GM12864 (cell line): ENCODE measurements at places on chromosomes 1 and 21.

DNA sequence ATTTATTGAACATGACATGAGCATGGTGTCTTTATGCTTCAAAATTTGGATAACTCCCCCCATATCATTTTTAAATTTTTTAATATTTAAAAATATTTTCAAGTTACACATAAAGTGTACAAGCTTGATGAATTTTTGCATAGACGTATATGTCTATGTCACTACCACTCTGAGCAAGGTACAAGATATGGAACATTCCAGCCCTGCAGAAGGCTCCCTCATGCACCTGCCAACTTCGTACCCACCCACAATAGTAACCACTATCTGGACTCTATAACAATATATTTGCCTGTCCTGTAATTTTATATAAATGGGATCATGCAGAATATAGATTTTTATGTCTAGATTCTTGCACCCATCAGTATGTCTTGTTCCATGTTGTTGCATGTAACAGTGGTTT lies 74.5 kb downstream of the CNST start:
- DNase-seq = no peak

DNA sequence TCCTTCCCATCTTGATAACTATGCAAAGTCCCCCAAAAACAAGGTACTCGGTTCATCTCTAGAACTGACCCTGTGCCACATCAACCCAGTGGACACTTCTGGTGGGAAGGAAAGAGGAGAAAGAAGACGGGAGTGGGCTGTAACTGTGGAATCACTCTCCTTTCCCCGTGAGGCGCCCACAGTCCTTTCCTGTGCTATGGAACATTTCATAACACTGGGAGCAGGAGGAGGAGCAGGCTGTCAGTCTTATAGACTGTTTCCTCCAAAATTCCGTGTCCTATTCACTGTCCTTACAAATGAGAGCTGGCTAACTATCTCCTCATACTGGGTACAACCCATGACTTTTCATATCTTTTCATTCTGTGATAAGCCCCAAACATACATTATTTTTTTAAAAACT lies 40.7 kb downstream of the PLEKHA6 start:
- DNase-seq = no peak

DNA sequence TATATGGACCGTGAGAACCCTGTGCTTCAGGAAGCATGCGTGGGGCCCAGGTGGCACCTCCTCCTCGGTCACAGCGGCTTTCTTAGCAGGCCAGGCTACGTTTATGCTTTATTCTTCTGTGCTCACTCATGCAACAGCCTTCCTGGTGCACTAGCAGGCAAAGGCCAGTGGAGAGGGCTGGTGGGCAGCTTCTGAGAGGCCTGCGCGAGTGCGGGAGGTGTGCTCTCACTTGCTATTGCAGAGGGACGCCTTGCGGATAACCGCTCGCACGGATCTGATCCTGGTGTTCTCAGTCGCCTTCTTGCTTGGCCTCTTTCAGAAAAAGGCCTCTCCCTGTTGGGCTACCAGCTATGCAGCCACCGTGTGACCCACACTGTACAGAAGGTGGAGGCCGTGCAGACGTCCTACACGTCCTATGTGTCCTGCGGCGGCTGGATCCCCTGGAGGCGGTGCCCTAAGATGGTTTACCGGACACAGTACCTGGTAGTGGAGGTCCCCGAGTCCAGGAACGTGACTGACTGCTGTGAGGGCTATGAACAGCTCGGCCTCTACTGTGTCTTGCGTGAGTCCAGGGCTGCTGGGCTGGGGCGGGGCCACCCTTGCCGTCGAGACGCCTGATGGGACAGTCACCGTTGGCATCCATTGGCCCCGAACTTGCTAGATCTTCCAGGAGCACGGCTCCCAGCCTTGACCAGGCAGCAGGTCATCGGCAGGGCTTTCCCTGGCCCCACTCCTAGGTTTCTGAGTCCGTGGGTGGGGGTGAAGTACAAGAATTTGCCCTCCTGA lies 4.8 kb downstream of the UMODL1 start:
- no peak for DNase-seq

GRCh38 chr21:24514081-24514733 lies 1093.1 kb downstream of the MRPL39 start:
- no peak for DNase-seq
